ENCODE measurements at places on chromosomes 3 and 15.

GRCh38 chr15:60905587-60905986 is 323.5 kb downstream of the RORA start:
- no peak for DNase-seq

DNA sequence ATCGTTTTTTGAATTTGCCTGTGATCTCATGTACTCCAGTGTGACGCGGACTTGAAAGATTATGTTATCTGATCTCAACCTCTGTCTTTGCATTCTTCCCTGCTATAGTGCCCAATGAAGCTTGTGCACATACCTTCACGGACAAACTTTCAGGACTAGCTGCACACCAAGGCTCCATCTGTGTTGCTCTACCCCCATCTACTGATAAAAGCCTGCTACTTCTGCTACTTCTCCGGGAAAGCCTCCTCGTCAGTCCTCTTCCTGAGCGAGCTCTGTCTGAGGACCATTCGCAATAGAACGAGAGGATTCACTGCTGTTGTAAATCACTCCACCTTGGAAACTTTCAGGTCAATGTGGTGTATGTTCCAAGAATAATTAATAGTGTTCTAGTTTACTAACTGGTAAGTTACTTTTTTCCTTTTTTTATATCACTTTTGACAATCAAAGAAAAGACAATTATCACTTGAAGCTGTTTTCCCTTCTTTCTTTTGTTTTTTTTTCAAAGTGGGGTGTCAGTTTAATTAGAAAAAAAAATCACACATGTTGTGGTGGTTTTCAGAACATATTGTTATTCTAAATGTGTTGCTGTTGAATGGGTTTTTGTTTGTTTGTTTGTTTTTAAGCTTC is 217.6 kb downstream of the ARRDC4 start:
- DNase-seq, result no peak

- DNase-seq, result no peak
These were observed 53.6 kb upstream of the TRPM1 start for GRCh38 chr15:31155151-31155550.

DNA sequence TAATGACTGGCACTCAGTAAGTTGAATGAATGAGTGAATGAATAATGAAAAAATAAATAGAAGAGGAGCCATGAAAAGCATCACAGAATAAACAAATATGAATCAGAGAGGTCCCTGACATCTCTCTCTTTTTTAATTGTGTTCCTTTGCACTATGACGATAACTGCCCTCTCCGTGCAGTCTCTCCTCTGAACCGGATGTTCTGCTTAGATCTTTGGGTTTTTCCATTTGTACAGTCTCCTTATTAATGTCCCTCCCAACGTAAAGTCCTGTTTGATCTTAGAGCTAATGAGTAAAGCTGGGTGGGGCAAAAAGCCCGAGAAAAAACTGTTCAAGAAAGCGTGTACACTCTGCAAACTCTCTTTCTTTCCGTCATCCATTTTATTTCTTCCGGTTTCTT is 28.3 kb upstream of the BHLHE40 start:
- no peak for DNase-seq

DNA sequence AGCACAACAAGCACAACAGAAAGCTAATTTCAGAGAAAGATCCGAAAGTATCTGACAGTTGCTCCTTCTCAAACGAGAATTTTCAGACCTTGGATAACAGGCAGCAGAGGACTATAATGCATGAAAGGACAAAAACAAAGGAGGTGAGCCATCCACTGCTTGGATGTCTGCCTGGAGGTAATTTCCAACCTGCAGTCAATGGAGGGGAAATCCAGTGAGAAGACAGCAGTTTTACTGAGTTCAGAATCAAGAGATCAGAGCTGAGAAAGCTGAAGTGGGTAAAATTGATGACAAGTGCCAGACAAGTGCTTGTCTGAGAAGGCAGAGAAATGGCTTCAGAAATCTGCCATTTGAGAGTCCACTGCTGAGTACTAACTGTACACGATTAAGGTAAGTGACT is 22.1 kb downstream of the UBE3A start:
- DNase-seq, result no peak

DNA sequence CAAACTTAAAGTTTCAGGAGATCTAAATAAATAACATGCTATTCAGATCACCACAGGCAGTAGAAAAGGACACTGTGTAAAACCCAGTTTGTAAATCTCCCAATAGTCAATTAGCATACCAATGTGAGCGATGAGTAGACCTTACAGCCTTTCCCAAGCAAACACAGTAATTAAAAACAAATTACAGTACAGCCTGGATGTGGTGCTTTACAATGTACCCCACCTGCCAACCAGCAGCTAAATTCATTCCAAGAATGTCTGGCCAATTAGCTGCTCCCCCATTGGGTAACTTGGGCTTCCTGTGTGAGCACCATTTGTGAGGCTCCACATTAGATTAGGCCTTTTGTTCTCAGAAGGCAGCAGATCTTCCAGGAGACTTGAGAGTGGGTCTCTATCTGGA is 635.0 kb downstream of the TBL1XR1 start:
- DNase-seq, result no peak

Measured in stimulated activated CD4-positive, alpha-beta T cell treated with anti-CD3 and anti-CD28 coated beads, Interleukin-4, amount 100 ng/mL, for 48 hours (primary cell).